GM18507 (cell line): ENCODE measurements at places on chromosomes 16 and 17.

DNA sequence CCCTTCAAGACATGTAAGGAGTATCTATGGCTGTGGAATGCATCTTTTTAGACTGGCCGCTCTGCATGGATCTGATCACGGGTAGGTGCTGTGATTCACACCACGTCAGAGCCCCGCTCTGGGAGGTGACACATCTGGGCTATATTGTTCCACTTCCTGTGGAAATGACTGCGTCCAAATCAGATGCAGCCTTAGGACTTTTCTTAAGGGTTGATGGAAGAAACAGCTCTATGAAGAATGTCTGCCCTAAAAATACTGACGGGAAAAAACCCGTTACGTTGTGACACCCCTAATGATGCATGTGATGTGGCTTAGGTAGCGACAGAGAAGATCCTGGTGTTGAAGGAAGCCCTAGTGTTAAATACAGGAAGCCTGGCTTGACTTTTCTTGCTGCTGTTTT, 12.2 kb downstream of the BANP start:
- no peak for DNase-seq

GRCh38 chr16:84699712-84700445, at the start of gene USP10:
Gene USP10 (plus strand): TSS chr16:84700000. CDS start chr16:84700091, 91 bp downstream.
- DNase-seq: peak; percentile 98

- DNase-seq: no peak
Observed at GRCh38 chr16:67029254-67030096, 526 bp downstream of the CBFB start.

- DNase-seq: no peak
Observed at GRCh38 chr17:6259899-6260298, 175.0 kb downstream of the AIPL1 start.

- DNase-seq: no peak
Observed at GRCh38 chr16:11205754-11206581, 50.0 kb downstream of the SOCS1 start.

- no peak for DNase-seq
Observed at GRCh38 chr16:85327731-85328675, 215.7 kb upstream of the CIBAR2 start.

DNA sequence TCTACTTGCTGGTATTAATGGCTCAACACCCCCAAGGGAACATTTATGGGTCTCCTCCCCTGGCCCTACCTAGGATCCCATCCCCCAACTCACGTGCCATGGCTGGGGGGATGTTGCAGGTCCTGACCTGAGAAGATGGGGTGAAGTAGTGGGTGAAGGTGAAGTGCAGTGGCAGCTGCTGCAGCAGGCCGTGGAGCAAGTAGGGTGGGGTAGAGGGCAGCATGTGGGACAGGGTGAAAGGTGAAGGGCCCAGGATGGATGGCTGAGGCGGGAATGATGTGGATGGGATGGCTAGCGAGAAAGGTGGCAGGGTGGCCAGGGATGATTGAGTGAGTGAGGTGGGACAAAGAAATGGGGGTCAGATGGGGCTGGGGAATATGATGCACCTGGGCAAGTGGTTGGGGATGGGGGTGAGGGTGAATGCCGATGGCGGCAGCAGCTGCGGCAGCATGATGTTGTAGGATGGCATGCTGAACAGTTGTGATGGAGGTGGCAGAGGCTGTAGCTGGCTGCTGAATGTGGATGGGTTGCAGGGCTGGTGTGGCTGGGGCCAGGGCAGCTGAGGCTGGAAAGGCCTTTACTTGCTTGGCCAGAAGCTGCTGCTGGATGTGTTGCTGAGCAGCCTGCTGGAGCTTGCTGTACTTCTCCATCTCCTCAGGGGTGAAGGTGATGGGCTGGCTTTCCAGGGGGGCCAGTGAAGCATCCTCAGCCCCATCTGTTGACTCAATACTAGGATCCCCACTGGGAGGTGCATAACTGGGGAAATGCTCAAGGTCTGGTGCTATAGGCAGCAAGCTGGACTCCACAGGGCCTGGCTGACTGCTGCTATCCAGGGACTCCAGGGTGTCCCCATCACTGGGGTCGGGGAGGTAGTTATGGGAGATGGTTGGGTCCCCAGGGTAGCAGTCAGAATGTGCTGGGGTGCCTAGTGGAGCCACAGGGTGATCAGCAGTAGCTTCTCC, 8.3 kb upstream of the ITGA2B start:
- no peak for DNase-seq

DNA sequence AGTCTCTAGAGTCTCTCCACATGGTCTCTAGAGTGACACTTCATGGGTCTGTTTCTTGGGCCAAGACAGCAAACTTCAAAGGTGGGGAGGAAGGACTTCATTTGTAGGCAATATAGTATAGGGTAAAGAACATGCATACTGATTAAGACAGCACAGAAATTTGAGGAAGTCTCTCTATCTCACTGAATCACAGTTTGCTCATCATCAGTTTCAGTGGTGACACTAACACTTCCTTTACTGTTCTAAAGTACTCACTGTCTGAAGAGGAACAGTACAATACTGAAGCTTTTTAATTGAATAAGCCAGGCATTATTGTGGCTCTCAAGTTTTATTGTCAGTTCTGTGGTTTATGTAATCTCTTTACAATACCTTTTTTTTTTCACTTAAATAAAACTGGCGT, 656.4 kb upstream of the CDH8 start:
- DNase-seq: no peak

- DNase-seq: no peak
Observed at GRCh38 chr17:73765824-73766563, 121.7 kb upstream of the SDK2 start.

GRCh38 chr17:16991349-16992009, 19.6 kb upstream of the TNFRSF13B start:
- DNase-seq: no peak

- DNase-seq: no peak
Observed at GRCh38 chr16:81718637-81719036, 60.5 kb upstream of the PLCG2 start.

DNA sequence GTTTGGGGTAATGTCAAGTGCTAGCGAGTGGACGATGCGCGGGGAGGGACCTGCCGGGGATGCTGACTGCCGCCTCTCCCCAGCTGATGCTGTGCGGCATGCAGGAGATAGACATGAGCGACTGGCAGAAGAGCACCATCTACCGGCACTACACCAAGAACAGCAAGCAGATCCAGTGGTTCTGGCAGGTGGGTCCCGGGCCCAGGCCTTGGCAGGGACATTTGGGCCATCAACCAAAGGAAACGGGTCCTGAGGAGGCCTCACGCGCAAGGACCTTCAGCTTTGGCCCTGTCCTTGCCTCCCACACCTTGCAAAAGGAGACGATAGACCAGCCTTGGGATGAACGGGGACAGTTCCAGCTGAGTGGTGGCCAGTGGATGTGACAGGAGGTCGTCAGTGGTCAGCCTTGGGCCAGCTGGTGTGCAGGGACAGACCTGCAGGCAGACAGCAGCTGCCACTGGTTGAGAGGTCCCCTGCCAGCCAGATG, 13.6 kb upstream of the CLEC18A start:
- DNase-seq: no peak

DNA sequence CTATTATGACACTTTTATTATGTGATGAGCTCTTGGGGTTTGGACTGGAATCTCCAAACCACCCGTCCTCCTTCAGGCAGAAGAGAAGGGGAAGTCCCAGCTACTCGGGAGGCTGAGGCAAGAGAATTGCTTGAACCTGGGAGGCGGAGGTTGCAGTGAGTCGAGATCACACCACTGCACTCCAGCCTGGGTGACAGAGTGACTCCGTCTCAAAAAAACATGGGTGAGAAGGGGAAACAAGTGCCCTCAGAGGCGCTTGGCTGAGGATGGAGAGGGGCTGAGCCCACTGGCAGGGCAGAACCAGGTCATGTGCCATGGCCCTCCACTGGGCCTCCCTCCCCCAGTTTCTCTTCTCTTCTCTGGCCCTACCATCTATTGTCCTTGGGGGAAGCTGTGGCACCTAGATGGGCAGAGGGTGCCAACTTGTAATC, 120.9 kb upstream of the SMURF2 start:
- DNase-seq: no peak

DNA sequence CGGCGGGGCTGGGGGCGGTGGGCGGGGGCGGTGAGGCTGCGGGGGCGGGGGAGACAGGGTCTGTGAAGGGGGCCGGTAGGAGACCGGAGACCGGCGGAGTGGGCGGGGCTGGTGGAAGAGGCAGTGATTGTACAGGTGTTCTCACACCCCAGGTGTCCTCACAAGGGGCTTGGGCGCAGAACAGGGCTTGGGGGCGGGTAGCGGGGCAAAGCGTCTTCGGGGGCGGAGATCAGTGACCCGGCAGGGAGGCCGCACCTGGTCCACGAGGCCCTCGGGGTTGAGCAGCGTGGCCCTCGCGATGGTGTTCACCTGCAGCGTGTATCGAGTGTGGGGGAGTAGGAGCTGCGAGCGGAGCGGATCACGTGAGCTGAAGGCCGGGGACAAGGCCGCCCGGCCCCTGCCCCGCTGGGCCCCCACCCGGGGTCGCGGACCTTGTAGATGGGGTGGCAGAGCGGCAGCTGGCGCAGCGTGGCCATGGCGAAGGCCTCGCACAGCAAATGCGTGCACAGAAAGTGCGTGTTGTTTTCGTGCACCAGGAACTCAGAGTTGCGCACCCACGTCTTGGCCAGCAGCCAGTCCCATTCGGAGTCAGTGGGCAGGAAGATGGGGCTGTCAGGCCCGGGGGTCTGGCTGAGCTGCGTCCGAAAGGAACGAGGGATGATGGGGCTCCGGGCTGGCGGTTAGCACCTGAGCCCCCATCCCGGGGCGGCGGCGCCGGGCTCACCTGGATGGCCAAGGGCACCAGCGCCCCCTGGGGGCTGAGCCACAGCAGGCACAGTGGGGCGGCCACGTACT, 8.5 kb downstream of the ALOXE3 start:
- DNase-seq: no peak

DNA sequence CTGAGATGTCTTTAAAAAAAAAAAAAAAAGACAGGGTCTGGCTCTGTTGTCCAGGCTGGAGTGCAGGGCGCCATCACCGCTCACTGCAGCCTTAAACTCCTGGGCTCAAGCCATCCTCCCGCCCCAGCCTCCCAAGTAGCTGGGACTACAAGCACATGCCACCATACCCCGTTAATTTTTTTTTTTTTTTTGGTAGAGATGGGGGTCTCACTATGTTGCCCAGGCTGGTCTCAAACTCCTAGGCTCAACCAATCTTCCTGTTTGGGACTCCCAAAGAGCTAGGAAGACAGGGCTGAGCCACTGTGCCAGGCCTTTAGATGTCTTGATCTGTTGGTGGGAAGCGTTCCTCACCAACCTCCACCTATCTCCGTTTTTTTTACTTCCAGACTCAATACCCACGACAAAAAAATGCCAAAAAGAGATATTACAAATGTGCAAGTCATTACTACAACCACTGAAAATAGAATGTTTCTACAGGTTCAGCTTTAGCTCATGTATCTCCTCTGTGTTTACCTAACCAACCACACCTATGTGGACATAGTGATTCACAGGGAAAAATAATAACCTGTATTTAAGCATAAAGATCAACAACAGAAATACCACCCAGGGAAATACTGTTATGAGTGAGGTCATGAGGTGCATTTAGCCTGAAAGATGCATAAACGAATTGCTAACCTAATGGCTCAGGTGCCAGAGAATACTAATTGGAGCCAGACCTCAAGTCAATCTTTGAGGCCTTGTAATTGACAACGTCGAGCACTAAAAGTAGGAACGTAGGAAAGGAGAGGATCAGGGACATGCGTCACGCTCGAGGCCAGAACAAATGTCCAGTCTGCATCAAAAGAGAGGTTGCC, 22.6 kb downstream of the NACA2 start:
- DNase-seq: no peak

GRCh38 chr17:36667922-36668321, 66.5 kb downstream of the MRM1 start:
- no peak for DNase-seq

DNA sequence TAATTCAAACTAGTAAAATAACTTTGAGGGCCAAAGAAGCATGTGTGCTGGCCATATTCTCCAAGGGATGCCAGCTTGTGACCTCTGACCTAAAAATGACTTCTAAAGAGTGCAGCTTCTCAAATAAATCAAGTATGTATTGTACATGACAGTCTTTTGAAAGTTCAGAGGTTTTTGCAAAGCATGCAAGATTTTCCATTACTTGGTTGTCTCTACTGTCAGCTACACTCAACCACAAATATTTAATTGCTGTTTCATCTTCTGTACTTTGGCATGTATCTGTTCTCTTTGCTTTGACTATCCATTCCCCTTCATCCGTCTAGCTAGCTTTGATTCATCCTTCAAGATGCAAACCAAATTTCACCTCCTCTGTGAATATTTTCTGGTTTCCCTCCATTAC, 121.9 kb upstream of the HS3ST2 start:
- DNase-seq: no peak

- no peak for DNase-seq
Observed at GRCh38 chr16:46894036-46894672, 10.0 kb downstream of the GPT2 start.

DNA sequence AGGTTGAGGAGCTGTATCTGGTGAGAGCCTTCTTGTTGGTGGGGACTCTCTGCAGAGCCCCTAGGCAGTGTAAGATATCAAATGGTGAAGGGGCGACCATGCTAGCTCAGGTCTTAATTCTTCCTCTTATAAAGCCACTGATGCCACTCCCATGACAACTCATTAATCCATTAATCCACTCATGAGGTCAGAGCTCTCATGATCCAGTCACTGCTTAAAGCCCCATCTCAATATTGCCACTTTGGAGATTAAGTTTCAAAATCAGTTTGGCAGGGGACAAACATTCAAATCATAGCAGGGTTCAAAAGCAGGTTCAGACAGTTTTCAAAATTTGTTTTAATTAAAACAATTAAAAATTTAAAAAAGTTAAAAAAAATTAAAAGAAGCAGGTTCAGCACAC, 13.1 kb upstream of the SPECC1 start:
- no peak for DNase-seq

- no peak for DNase-seq
Observed at GRCh38 chr17:27947005-27947406, 53.8 kb upstream of the LYRM9 start.

- DNase-seq: no peak
Observed at GRCh38 chr17:2344528-2344927, 7.2 kb downstream of the SGSM2 start.

GRCh38 chr16:1580956-1581355, 30.9 kb downstream of the IFT140 start:
- DNase-seq: no peak

- no peak for DNase-seq
Observed at GRCh38 chr17:33436321-33436720, 143.2 kb upstream of the ASIC2 start.

GRCh38 chr16:81151648-81152310, 55.6 kb upstream of the GCSH start:
- no peak for DNase-seq

GRCh38 chr16:57188711-57189002, 2.5 kb downstream of the RSPRY1 start:
- no peak for DNase-seq

- DNase-seq: no peak
Observed at GRCh38 chr17:41620583-41621434, 3.6 kb downstream of the KRT17 start.

- DNase-seq: no peak
Observed at GRCh38 chr17:30207655-30208054, 27.8 kb downstream of the SLC6A4 start.

GRCh38 chr17:38575781-38576180, 30.0 kb downstream of the SRCIN1 start:
- DNase-seq: no peak

GRCh38 chr16:81730090-81731051, 48.7 kb upstream of the PLCG2 start:
- no peak for DNase-seq
